B cell (primary cell): ENCODE measurements at places on chromosomes 5 and 9. TPM values are rescaled to one million over a fixed set of nuclear protein-coding genes. Genes with fewer than 3 reads are reported as not detected.

The DAP gene
- 49.2 and 49.8 TPM in 2 replicates for total RNA-seq

The DIPK1B gene
- 9.2 and 9.6 TPM in 2 replicates for total RNA-seq

The CA9 gene
- not detected in 2 replicates for total RNA-seq

- DNase-seq = peak; percentile 74
Measured at GRCh38 chr5:14870337-14871213, 1.0 kb downstream of the ANKH start.

- no peak for DNase-seq
Measured at GRCh38 chr5:163165277-163165676, 272.1 kb upstream of the CCNG1 start.

GRCh38 chr5:175920231-175920811, 47.8 kb downstream of the THOC3 start:
- no peak for DNase-seq

DNA sequence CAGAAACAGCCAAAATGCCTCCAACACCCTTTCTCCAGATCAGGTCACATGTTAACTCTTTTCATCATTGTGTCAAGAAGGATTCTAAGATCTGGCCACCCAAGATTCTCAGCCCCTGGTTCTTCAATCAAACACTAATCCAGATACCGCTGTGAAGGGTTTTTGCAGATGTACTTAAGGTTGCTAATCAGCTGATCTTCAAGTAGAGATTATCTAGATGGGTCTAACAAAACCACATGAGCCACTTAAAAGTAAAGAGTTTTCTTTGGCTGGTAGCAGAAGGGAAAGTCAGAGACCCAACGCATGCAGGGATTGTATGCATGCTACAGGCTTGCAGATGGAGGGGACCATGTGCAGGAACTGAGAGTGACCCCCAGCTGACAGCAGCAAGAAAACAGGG, 267.9 kb downstream of the CDK5RAP2 start:
- DNase-seq = no peak

DNA sequence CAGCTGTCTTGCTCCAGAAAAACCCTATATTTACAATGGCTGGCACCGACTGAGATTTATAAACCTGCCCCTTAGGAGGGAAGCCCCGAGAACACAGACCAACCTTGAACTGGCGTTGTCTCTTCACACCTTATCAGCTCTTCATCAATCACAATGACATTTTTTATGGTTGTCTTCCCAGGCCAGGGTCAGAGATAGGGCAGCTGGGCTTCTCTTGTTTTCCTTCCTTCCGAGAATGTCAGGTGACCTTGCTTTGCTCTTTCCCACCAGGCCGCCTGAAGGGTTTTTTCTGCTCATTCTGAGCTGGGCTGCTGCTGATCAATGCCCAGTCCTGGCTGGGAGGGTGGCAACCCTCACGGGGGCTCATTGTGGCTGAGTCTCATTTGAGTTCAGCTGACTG, 619.1 kb downstream of the CCDC171 start:
- DNase-seq = no peak
